ENCODE measurements at places on chromosomes 6 and 20. TPM values are rescaled to one million over a fixed set of nuclear protein-coding genes. Genes with fewer than 3 reads are reported as not detected.

Gene LGSN
- not detected for total RNA-seq

Gene SYNCRIP
- 66.6 TPM for total RNA-seq

Gene TPX2
- 31.0 TPM for total RNA-seq

Gene SLCO4A1
- 7.9 TPM for total RNA-seq

Gene ASF1A
- 11.6 TPM for total RNA-seq

Gene ARMH2
- not detected for total RNA-seq

Gene TRAPPC3L
- total RNA-seq: 0.34 TPM

DNA sequence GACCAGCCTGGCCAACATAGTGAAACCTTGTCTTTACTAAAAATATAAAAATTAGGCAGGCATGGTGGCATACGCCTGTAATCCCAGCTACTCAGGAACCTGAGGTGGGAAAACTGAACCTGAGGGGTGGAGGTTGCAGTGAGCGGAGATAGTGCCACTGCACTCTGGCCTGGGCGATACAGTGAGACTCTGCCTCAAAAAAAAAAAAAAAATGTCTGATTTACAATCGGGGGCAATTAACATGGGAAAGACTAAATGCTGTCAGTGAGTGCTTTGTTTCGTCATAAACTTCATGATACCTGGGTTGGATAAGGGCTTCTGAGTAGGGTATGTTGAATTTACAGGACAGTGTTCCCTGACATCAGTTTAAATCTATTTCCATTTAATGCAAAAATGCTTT lies 8.0 kb upstream of the SH3BGRL2 start:
- DNase-seq: no peak

DNA sequence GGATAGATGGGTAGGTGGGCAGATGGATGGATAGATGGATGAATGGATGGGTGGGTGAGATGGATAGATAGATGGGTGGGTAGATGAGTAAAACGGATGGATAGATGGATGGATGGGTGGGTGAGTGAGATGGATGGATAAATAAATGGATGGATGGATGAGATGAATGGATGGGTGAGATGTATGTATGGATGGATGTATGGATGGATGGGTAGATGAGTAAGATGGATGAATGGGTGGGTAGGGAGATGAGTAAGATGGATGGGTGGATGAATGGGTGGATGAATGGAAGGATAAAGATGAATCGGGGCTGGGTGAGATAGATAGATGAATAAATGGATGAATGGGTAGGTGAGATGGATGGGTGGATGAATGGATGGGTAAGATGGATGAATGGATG lies 210.1 kb downstream of the TFAP2C start:
- DNase-seq: no peak

DNA sequence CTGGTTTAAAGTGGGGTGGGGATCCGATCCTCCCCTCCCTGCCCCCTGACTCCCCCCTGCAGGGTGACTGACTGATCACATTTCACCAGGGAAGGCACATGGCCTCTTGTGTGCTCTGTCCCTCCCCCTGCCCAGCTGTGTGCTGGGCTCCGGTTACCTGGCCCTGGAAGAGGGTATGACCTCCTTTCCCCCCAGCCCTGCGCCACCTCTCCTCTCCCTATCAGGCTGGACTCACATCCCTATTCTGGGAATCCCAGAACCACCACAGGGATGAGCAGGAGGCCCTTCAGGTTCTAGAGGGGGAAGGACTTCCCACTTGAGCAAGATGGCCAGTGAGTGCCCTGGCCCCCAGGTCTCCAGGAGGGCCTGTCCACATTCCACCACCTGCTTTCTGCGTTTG lies 2.1 kb upstream of the IP6K3 start:
- DNase-seq: no peak

- DNase-seq: no peak
Observed at GRCh38 chr20:58306421-58307261, 2.9 kb upstream of the RAB22A start.

DNA sequence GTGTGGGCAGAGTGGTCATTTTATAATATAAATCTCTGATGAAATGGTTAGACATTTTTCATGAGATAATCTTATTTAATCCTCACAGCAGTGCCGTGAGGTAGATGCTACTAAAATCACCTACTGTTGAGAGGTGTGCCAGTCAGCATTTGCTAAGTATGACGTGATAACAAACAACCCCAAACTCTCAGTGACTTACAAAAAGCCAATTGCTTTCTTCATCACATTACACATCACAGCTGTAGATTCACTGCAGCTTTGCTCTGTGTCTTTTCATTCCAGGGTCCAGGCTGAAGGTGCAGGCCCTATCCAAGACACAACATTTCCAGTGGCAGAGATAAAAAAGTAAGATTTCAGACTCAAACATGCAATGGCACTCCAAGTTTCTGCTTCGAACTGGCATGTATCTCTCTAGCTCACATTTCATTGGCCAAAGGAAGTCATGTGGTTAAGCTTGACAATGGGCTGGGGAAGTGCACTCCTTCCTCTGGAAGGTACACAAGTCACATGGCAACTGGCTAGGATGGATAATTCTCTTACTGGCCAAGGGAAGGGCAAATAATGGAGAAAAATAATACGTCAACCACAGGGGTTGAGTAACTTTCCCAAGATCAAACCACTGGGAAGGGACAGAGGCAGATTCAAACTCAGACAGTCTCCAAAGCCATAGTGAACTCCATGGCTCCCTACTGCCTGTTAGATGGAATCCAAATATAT lies 69.5 kb upstream of the EPB41L1 start:
- DNase-seq: no peak

DNA sequence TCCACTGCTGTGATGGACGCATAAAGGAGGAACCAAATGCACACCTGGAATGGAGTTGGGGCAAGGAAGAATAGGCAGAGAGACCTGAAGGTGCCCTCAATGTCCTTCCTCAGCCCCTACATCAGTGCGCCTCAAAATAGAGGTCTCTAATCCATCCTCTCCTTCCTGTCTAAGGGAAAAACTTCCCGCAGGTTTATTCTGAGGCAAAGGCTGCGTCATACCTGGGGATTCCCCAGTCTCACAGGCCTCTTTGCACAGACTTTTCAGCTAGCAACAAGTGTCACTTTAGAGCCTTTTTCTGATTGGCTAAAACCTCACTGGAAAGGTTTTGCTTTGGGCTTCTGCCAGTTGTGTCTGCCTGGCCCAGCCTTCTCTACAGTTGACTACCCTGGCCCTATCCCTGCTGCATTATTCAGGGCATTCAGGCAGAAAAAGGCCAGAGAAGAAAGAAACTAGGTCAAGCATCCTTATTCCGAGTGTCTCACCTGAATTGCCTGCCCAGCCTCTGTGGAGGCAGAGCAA lies 1.8 kb upstream of the HLA-DQB1 start:
- DNase-seq: no peak

DNA sequence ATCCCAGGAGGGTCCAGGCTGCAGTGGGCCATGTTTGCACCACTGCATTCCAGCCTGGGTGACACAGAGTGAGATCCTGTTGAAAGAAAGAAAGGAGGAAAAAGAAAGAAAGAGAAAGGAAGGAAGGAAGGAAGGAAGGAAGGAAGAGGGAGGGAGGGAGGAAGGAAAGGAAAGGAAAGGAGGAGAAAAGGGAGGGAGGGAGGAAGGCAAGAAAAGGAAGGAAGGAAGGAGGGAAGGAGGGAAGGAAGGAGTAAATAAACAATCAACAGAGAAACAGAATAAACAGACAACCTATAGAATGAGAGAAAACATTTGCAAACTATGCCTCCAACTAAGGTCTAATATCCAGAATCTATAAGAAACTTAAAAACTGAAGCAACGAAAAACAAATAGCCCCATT lies 11.6 kb upstream of the PHACTR1 start:
- DNase-seq: no peak

DNA sequence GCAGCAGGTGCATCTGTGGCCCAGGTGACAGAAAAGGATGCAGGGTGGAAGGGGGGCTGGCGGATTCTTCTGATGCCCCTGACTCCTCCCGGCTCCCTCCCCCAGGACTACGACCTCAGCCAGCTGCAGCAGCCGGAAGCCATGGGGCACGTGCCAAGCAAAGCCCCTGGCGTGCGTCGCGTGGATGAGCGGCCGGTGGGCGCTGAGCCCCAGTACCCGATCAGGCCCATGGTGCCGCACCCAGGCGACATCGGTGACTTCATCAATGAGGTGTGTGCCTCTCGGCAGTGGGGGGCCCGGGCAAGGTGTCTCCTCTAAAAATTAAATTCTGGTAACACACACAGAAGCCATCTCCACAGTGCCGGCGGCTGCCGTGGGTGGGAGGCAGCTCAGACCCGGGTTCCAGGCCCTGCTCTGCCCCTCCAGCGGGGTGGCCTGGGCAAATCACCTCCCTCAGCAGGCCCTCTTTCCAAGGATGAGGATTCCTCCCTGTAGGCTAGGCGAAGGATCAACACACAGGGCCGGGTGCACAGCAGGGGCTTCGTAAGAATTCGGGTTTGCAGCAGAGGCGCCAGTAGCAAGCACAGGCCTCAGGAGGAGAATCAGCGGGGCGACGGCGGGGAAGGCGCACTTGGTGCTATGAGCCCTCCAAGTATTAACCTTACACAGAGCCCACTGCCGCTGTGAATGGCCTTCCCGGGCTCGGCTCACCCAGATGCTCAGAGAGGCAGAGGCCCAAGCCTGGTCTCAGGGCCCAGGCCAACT lies 131.5 kb downstream of the TAF4 start:
- no peak for DNase-seq

- DNase-seq: no peak
Observed at GRCh38 chr6:134657751-134658527, 292.0 kb downstream of the ALDH8A1 start.

Data from glomerular endothelial cell (primary cell).